ENCODE measurements at places on chromosomes 1 and 21.

- DNase-seq, result no peak
These were observed 78.6 kb upstream of the ACTL8 start for GRCh38 chr1:17676387-17677060.

- no peak for DNase-seq
These were observed 2.4 kb upstream of the NFIA start for GRCh38 chr1:61079898-61080336.

DNA sequence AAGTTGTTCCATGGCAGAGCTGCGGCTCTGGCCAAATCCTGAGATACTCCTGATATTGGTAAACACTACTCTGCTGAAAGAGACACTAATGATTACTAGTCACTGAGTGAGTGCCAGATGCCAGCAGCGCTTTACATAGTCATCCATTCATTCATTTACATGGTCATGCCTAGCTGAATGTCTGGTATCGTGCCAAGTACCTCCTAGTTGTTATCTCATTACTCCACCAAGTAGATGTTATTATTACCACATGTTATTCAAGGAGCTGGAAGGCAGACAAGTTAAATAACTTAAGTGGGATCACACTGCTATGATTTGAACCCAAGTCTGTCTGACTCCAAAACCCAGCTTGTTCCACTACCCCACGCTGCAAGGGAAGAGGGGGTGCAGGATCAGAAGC, 4.7 kb downstream of the OLFML2B start:
- no peak for DNase-seq

DNA sequence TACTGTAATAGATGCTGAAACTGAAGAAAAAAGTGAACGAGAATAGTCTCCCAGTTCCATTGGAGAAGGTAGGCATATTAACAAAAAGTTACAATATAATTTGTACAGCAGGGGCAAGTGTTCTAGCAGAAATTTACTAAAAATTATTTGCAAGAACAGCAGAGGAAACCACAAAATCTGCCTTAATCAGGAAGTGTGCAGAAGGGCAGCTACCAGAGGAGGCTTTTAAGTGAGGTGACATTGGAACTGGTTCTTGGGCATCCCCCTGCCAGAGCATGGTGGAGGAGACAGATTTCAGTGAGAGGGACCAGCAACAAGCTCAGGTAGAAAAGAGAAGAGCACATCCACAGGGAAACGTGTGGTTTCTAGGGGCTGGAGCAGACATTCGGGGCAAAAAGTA, 279.3 kb upstream of the CAMK1G start:
- DNase-seq, result no peak

DNA sequence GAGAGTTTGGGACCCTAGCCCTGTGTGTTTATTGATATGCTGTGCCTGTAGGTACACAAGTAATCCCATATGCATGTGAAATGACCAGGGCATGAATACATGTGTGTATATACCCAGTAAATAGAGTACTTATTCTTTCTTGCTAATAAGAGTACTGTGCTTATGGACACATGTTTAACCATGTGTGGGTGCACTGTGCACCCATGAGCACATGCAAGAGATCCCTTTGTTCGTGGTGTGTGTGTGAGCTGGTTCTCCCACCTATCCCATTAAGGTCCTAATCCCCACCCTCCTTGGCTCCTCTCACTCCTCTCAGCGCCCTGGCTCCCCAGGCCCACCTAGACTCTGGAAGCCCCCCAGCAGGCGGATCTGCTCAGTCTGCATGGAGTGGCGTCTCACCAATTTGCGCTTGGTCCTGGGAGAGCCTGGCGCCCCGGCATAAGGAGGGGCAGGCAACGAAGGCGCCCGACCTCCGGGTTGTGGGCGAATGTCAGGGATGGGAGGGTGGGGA, 2.2 kb upstream of the LIX1L start:
- no peak for DNase-seq

DNA sequence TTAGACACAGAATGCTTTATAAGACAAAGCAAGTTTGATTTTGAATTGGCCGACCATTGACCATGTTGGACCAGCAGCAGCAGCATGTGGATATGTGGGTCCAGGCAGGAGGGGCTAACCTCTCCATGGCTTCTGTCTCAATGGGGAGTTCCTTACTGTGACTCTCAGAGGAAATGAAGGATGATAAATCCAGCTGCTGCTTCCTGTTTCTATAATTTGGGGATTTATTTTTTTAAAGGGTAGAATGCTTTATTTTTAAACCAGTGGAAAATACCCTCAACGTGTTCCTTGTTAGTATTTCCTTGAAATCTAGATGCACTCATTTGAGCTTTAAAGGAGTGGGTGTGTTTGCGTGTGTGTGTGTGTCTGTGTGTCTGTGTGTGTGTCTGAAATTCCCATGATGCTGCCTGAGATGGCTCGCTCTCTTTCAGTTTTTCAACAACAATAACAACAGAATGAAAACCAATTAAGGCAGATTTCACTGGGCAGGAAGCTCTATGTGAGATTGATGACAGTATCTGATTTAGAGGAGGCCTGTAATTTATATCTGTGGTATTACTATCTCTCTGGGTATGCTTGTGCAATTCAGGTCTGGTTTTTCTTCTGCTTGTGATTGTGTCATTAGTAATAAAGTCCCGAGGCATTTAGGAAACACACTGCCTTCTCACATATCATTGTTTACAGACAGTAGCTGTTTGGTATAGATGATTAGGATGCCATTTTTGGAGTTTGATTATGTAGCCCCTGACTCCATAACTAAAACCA, 86.1 kb upstream of the ZNF326 start:
- no peak for DNase-seq

DNA sequence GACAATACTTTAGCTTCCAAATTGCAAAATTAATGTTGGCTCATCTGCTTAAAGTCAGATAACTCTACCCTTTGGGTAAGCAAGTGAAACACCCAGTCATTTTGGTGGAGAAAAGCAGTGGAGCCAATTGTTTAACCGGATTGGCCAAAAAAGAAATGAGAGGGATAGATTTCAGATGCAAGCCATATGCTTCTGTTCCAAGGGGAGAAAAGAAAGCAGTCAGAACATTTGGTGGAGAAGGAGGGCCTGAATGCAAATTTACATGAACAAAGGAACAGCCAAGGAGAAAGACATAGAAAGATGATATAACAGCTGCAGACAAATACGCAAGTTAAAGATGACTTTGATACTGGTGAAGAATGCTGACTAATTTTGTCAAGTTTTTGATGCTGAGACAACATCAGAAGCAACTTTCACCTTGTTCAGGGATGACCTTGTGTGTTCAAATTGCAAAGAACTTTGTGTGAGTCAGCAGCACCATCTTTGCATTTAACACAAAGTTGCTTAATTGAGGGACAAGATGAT, 173.1 kb downstream of the TGFB2 start:
- DNase-seq, result no peak

GRCh38 chr1:109315288-109315687, 8.5 kb upstream of the MYBPHL start:
- no peak for DNase-seq

GRCh38 chr1:29777522-29777921, 541.2 kb downstream of the PTPRU start:
- DNase-seq, result no peak

GRCh38 chr1:159171254-159171687, at the start of gene CADM3:
Gene CADM3, plus strand, starts transcription at chr1:159171615. Its CDS starts 151 bp downstream, at chr1:159171766.
- DNase-seq, result no peak

- DNase-seq, result peak; percentile 34
These were observed 140.1 kb upstream of the FMN2 start for GRCh38 chr1:239951511-239952140.

DNA sequence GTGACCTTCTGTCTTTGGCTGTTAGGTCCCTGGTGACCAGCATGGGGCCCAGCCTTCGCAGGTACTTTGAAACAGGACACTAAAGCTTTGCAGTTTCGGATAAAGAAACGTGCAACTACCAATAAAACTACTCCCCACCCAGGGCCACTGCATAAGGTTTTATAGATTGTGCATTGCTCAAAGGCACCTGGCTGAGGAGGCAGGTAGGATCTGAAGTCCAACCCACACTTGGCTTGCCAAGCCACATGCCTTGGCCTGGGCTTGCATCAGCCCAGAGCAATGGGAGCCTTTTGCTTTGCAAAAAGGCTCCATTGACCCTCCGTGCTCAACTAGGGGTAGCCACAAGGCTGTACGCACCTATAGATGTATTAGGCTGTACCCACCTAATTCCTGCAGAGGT, 84.4 kb upstream of the SYT6 start:
- DNase-seq, result no peak

GRCh38 chr21:32364387-32364786, 28.4 kb downstream of the URB1 start:
- no peak for DNase-seq

GRCh38 chr1:2854611-2855010, 53.1 kb upstream of the TTC34 start:
- no peak for DNase-seq

DNA sequence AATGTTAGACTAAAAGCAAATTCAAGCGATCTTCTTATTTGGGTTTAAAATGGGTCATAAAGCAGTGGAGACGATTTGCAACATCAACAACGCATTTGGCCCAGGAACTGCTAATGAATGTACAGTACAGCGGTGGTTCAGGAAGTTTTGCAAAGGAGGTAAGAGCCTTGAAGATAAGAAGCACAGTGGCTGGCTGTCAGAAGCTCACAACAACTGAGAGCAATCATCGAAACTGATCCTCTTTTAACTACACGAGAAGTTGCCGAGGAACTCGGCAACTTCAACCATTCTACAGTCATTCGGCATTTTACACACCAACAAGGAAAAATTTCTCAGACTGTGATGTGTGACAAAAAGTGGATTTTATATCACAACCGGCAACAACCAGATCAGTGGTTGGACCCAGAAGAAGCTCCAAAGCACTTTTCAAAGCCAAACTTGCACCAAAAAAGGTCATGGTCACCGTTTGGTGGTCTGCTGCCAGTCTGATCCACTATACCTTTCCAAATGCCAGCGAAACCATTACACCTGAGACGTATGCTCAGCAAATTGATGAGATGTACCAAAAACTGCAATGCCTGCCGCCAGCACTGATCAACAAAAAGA, 47.9 kb downstream of the ASH1L start:
- DNase-seq, result no peak

DNA sequence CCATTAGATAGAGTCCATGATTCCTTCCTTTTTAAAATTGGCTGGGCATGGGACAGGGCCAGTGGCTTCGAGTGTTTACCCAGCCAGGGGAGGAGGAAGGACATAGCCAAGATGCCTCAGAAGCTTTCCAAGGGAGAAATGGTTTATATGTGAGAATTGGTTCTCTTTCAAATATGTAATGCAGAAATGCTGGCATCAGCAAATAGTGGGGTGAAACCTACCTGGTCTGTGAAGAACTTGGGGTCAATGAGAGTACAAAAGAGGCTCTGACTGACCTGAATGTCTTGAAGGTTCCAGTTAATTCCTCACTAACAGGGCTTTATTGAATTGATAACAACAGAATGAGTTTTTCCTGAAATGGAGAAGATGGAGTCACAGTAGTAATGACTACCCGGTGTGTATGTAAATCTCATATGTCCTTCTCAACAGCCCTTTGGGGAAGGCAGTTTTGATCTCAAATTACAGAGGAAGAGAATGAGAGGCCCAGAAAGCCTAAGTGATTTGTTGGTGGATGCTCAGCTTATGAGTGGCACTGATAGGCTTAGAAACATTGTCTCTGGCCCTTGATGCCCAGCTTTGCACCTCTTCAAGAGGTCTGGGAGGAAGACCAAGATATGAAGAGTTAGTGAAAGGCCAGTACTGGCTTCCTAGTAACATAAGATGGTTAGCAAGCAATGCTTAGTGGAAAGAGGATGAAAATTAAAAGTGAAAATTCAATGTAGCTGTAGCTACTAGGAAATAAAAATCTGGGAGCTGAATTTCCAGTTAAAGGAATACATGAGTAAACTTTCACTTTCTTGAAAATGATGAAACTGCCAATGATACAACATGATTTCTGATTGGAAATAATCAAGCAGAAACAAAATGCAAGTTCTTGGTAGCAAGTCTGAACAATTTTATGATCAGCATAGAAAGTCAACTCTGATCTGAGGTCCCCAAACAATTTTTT, 2.7 kb downstream of the ATF3 start:
- DNase-seq, result no peak

DNA sequence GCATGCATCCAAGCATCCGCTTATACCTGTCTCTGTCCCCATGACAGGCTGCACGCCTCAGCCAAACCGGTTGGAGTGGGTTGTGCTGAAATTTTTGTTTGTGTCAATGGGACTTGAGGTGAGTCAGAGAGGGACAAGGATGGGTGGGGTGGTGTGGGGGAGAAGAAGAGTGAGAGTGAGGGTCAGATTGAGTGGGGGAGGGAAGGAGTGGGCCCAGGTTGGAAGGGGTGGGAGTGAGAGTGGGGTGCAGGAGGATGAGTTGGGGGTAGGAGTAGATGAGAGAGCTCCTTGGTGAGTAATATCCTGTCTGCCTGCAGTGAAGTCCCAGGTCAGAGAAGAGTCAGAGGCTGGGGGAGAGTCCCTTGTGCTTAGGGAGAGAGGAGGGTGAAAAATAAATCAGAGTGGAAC, 3.3 kb upstream of the NECTIN4 start:
- no peak for DNase-seq

GRCh38 chr1:210920258-210920657, 213.7 kb downstream of the KCNH1 start:
- DNase-seq, result no peak

DNA sequence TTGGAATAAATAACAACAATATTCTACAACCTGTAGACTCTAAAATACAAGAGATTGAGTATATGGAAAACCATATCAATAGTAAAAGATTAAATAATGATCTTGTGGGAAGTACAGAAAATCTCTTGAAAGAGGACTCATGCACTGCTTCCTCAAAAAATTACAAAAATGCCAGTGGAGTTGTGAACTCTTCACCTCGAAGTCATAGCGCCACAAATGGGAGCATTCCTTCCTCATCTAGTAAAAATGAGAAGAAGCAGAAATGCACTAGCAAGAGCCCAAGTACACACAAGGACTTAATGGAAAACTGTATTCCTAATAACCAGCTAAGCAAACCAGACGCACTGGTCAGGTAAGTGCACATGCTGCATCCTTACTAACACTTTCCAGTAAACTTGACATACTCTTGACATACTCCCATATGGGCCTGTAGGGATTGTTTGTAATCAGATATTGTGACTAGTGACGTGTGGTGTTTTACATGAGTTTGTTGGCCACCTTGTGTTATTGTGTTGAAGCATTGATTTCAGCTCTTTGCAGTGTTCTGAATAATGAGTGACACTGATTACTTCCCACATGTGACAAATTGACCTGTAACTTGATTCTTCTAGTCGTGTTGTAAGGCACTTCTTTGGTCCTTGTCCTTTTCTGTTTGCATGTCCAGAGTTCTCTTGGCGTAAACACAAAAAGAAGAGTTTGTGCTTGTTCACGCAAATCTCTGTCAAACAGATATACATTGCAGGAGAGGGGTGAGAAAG, 28.0 kb downstream of the MACO1 start:
- no peak for DNase-seq

- no peak for DNase-seq
These were observed 43.1 kb downstream of the PBX1 start for GRCh38 chr1:164602101-164602422.

All from stimulated activated CD8-positive, alpha-beta memory T cell treated with anti-CD3 and anti-CD28 coated beads, Interleukin-2, amount 100 ng/mL, for 48 hours (primary cell).